NCI-H1694 (cell line): ENCODE measurements at places on chromosomes 6 and 20.

- DNase-seq: no peak
These were observed 233.1 kb upstream of the SUPT3H start for GRCh38 chr6:45610832-45611231.

DNA sequence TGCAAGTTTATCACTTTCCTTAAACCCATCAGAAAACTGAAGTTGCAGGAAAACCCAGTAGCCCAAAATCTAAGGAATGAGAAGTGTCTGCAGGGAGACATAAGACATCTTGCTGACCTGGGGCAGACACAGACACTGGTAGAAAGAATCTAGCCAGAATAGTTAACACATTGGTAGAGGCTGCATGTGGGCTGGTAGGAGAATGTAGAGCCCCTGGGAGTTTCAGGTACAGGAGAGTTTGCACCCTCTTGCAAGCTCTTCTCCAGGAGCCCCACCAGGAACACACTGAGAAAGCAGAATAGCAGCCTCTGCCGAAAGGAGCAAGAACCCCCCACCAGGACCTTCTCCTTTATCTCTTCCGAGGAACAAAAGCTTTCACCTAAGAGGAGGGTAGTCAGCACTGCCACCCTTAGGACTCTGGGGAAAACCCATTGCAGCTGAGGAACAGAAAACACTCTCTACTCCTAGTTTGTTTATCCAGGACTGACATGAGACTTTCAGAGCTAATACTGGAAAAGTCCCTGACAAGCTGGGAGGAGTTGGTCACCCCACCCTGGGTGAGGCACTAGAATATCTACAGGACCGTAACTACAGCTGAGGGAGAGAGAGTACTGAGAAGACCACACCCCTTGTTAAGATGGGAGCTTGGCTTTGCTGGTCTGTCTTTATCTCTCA is 10.5 kb upstream of the OGFRL1 start:
- DNase-seq: no peak

DNA sequence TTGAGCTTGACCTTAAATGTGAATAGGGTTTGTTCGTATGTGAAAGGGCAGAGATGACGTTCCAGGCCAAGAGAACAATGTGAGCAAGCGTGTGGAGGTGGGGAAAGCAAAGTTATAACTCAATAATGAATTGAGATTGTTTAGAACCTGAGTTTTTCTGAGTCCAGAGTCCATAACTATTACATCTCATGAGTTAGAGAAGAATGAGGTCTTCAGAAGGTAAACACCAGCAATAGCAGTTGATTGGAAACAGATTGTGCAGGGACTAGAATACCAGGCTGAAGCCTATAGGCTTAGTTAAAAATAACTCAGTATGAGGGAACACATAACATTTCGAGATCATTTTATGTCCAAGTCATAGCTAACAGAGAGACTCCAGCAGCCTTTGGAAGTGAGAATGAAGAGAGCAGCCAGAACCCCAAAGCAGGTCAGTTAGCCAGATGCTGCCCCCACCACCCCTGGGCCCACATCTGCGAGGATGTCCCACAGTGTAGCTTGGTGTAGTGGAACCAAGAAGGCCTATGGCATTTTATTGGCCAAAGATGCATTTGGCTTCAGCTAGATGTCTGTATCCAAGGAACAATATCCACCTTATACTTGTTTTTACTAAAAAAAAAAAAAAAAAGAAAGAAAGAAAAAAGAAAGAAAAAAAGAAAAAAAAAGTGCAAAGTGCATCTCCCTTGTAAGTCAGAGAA is 121.7 kb downstream of the TNFRSF21 start:
- no peak for DNase-seq

- DNase-seq: no peak
These were observed 6.0 kb downstream of the POU3F2 start for GRCh38 chr6:98840385-98840784.

DNA sequence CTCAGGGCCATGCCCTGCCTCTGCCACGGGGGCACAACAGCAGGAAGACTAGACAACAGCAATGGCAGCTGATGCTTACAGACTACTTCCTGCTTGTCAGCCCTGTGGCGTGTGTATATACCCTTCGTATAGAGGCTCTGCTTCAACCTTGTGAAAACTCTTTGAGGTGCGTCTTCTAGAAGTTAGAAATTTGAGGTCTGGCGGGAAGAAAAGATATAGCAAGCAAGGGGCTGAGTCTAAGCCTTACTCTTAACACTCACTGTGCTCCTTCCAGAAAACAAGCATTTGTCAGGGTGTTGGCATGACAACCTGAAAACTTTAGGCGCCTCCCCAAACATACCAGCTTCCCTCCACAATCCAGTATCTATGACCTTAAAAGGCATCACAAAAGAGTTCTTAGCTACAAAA is 33.3 kb downstream of the JPH2 start:
- DNase-seq: no peak

DNA sequence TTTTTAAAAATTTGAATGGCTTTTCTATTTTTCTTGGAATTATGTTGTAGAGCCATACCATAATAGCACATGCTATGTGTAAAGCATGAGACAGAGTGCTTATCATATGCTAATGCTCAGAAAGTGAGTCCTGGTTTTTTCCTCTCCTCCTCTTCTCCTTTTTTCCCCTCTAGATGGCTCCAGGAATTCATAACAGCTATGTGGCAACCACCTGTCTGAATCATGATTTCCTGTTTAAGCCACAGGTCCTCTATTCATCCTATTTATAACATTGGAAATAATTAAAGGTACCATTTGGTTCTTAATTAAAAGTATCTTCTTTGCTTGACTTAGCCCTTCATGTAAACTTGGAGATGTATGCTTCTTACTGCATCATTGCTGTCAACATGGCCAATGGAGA is 260.0 kb upstream of the MAP3K7 start:
- no peak for DNase-seq

GRCh38 chr6:107973594-107973993 is 15.6 kb upstream of the SEC63 start:
- no peak for DNase-seq

- DNase-seq: no peak
These were observed 271.8 kb downstream of the PRL start for GRCh38 chr6:22024973-22025467.

DNA sequence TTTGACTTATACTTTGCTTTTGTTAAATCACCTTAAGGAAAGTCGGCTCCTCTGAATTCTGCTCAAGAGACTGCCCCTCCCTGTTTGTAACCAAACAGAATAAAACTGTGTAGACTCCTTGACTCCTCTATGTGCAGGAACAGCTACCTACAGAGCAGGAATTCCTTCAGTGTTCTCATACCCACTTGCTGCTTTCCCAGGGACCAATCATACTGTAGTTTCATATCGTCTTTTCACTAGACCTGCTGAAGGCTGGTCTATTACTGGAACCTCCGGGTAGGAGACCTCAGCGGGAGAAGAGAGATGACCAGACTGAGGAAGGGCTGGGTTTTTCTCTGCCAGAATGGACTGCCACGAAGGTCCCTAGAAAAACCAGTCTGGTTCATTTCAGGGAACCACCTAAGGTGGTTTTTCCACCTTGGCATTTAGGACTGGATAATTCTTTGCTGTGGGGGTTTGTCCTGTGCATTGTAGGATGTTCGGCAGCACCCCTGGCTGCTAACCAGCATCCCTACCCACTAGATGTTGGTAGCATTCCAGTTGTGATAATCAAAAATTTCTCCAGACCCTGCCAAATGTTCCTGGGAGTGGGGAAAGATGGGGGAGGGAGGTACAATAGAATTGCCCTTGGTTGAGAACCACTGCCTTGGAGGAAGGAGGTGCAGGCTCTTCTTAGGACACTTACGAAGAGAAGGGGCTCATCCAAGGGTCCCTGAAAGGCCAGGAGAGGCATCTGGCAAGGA is 80.5 kb downstream of the DNAAF9 start:
- no peak for DNase-seq

DNA sequence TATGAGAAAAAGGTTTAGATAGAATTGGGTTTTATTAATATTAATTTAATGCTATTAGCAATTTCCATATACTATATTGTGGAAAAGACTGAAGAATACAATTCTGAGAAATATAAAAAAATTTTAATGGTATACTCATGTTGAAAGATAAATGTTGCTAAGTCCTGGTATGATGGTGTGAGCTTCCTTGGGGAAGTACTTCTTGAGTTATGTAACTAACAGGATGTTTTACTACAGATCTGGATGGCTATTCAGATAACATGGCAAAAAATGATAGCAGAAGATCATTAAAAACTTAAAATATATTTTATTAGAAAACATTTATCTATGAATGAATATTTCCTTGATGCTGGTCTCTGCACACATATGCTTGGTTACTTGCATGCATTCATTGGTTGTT is 23.5 kb upstream of the CALHM6 start:
- no peak for DNase-seq

DNA sequence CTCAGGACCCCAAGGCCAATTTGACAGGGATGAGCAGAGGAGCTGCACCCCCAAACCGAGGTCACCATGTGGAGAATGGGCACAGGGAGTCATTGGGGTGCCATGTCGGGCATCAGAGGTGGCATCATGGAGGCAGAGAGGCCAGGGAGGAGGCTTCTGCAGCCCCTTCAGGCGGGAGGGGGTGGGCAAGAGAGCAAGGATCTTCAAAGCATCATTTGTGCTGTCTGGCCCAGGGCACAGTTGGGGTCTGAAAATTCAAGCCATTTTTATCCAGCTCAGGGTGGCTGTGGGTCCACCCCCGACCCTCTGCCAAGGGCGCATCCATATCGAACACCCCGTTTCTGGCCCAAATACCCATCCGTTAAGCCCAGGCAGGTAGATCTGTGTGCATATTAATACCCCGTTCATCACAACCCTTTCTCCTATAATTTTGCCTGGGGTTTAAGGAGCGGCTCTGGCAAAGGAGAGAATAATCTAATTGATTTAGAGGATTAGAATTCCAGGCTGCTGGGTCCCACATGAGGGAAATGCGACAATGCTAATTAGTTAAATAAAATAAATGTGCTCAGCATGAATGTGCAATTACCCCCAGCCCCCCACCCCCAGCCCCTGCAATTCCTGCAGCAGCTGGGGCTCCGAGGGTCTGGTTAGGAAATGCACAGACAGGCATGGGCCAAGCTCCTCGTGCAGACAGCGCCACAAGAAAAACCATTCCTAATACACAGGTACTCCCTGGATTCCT is 31.9 kb downstream of the VSTM2L start:
- no peak for DNase-seq

DNA sequence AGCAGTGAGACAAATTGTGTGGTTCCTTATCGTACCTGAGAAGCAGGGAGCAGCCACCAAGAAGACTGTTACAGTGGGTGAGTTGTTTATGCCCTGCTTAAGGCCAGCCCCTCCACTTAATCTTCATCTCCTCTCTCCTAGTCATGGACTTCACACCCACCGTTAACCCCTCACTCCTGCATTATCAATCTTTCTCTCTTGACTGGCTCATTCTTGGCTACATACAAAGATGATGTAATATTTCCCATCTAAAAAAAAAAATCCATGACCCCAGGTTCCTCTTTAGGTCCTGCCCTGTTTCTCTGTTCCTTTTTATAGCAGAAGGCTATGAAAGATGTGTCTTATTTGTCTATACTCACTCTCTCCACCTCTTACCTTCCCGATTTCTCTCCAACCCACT is 72.4 kb downstream of the SHLD1 start:
- no peak for DNase-seq
